ENCODE measurements at places on chromosomes 13 and 19. TPM values are rescaled to one million over a fixed set of nuclear protein-coding genes. Genes with fewer than 3 reads are reported as not detected.
A peak's percentile ranks its signal among the peaks of the same experiment; 100 is the strongest.

DNA sequence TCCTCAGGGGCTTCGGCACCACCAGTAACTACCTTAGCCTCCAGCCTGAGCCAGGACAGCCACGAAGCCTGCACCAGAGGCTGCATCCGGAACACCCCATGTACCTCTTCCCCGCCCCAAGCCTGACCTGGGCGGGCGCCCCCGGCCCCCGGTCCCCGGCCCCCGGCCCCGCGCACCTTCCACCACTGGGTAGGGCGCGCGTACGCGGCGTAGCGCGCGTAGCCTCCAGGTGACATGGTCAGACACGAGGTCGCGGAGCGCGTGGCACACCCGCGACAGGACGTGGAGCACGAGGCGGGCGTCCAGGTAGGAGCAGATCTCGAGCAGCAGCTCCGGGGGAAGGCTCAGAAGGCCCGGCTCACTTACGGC is 450 bp downstream of the FBXW9 start:
- H3K27me3 ChIP-seq: no peaks in the 10 kb centered on the region
- H3K4me1 ChIP-seq: peaks cover 6% of the 10 kb centered on the region
- H3K27ac ChIP-seq: peak overlapping the region; percentile 98
- H3K36me3 ChIP-seq: peaks cover 11% of the 10 kb centered on the region
- peak overlapping the region; percentile 89 for H3K4me3 ChIP-seq

- H3K27ac ChIP-seq: no peak overlapping the region
- H3K4me1 ChIP-seq: peaks cover 9% of the 10 kb centered on the region
- peaks cover 13% of the 10 kb centered on the region for H3K36me3 ChIP-seq
- H3K4me3 ChIP-seq: no peak overlapping the region
Observed at GRCh38 chr13:99217461-99218110, 16.9 kb downstream of the UBAC2 start.

DNA sequence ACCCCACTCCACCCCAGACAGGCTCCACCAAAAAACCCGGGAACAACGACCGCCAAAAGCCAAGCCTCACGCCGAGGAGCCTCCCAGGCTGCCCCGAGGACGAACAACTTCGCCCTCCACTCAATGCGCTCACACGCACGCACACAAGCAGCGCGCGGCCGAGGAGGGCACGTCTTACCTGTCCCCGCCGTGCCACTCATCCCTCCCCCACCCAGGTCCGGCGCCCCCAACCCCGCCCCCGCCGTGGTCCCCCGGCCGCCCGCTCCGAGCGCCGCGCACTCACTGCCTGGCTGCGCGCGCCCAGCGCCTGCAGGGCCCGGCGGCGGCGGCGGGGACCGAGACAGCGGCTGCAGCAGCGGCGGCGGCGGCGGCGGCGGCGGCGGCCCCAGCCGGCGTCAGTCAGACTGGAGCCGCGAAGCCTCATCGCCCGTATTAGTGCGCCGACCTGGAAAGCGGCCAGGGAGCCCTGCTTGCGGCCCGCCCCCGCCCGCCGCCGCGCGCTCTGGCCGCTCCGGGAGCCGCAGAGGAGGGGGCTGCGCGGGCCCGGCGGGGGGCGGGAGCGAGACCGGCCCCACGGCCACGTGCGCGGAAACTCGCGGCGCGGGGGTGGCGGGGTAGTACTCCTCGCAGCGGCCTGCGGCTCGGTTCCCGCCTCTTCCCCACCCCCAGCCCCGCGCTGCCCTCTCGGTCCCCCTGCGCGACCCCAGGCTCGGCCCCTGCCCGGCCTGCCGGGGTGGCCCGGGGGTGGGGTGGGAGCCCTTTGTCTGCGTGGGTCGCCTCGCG is at the start of gene SMAD9:
Gene SMAD9, minus strand, starts transcription at position 406 of the 783 bp plus-strand sequence. CDS start 40,549 bp downstream, outside the sequence.
- H3K27me3 ChIP-seq: no peaks in the 10 kb centered on the region
- no peaks in the 10 kb centered on the region for H3K36me3 ChIP-seq
- peak; percentile 90 for DNase-seq
- H3K27ac ChIP-seq: peak within 1 kb of the TSS; percentile 96

DNA sequence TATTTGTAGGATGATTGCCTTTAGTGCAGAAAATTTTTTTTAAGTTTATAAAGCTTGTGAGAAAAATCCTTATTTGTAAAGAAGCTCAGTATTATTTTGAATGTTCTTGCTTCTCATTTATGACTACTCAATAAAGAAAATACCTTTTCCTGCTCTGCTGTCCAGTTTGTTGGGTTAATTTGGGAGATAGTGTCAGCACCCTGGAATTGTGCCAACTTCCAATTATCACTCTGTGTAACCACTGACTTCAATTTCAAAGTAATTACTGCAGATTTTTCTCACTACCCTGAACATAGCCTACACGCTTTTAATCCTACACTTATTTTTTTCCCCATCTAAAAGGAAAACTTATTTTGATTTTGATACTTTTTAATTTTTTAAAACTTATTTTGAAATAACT is 93.1 kb downstream of the GGACT start:
- no peaks in the 10 kb centered on the region for H3K27me3 ChIP-seq
- DNase-seq: no peak
- H3K4me1 ChIP-seq: peaks cover 9% of the 10 kb centered on the region
- H3K27ac ChIP-seq: no peak overlapping the region
- H3K4me3 ChIP-seq: no peak overlapping the region

GRCh38 chr19:50178859-50179537 is 15.9 kb upstream of the IZUMO2 start:
- no peaks in the 10 kb centered on the region for H3K36me3 ChIP-seq
- no peaks in the 10 kb centered on the region for H3K4me1 ChIP-seq
- no peak overlapping the region for H3K27ac ChIP-seq
- H3K4me3 ChIP-seq: no peak overlapping the region
- H3K27me3 ChIP-seq: peaks cover 10% of the 10 kb centered on the region
- no peak for DNase-seq

DNA sequence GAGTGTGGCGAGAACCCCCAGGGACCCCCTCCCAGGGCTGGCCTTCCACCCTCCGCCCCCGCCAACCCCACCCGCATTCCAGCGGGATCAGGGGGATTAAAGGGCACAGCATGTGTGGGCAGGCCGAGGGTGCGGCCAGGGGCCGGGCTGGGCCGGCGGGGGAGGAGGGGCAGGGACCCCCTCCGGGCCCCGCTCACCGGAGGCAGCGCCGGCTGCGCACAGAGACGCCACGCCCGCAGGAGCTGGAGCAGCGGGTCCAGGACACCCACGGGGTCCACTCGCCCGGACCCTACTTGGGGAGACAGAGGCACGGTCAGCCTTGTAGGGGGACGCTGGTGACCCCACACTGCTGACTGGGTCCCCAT is 2.4 kb downstream of the ADAMTSL5 start:
- peaks cover 15% of the 10 kb centered on the region for H3K4me1 ChIP-seq
- no peaks in the 10 kb centered on the region for H3K36me3 ChIP-seq
- DNase-seq: no peak
- no peak overlapping the region for H3K4me3 ChIP-seq
- H3K27ac ChIP-seq: no peak overlapping the region

DNA sequence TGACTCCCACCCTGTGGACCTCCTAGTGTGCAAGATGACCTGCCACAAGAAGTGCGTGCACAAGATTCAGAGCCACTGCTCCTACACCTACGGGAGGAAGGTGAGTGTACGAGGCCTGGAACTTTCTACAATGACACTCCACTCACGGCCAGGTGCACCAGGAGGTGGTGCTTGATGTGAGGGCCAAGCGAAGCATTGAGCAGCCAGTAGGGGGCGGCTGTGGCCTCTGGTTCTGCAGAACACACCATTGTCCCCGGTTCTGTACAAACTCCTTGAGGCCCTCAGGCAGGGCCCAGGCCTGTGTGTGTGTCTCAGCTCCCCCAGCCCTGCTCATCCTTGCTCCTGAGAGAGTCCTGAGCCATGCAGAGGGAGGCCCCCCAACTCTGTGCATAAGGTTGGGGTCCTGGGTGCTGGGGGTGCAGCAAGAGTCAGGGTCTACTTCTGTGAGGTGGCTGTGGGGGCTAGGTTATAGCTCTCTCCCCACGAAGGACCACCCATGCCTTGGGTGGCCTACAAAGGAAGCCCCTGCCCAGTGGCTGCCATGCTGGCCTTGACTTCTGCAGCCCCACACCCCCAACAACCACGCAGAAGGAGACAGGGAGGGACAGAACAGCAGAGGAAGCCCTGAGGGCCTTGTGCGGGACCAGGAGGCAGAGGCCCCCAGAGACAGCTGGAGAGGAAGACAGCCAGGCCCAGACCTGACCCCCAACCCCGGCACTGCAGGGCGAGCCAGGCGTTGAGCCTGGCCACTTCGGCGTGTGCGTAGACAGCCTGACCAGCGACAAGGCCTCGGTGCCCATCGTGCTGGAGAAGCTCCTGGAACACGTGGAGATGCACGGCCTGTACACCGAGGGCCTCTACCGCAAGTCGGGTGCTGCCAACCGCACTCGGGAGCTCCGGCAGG is 9.7 kb upstream of the USE1 start:
- H3K27ac ChIP-seq: no peak overlapping the region
- peaks cover 41% of the 10 kb centered on the region for H3K36me3 ChIP-seq
- DNase-seq: no peak
- H3K4me3 ChIP-seq: no peak overlapping the region
- no peaks in the 10 kb centered on the region for H3K4me1 ChIP-seq

DNA sequence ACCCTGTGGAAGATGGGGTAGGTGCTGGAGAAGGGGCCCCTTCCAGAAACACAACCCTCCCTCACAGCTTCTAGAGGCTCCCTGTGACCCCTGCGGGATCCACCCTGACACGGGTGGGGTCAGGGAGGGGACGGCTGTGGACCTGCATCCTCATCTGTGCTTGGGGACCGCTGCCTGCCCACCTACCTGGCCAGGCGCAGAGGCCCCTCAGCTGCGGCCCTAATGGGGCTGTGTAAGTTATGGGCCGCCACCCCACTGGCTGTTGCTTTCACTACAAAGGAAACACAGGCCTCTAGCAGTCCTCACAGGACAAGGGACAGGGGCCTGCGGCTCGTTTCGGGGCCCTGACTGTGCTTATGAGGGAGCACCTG is 7.0 kb upstream of the CTXN1 start:
- no peaks in the 10 kb centered on the region for H3K27me3 ChIP-seq
- DNase-seq: no peak
- peaks cover 6% of the 10 kb centered on the region for H3K36me3 ChIP-seq
- no peak overlapping the region for H3K4me3 ChIP-seq
- peaks cover 17% of the 10 kb centered on the region for H3K4me1 ChIP-seq

DNA sequence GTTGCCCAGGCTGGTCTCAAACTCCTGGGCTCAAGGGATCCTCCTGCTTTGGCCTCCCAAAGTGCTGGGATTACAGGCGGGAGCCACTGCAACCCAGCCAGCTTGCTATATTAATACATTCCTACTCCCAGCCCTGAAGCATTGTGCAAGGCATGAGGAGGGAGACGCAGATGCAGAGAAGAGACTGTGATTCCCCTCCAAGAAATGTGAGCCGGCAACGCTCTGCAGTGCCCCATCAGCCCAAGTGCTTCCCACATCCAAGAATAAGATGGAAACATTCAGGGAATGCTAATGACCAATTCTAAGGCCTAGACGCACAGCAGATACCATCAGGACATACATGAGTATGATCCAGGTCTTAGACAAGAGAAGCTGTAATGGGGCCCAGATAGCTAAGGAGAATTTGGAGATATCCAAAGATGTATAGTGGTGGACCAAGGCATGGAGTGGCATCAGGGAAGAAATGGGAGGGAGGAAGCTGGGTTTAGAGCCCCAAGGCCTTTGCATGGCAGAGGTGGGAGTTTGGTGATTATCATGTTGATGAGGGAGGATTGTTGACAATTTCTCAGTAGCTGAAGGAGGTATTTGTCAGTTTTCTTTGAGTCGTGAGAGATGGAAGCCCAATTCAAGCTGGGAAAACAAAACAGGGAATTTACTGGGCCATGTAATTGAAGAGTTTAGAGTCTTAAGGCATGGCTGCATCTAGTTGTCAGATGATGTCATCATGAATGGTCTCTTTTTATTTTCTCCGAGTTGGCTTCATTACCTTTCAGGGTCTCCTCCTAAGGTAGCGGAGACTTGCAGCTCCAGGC is 2.9 kb downstream of the PPM1N start:
- H3K4me3 ChIP-seq: no peak overlapping the region
- H3K27me3 ChIP-seq: peaks cover 56% of the 10 kb centered on the region
- no peaks in the 10 kb centered on the region for H3K36me3 ChIP-seq
- no peak for DNase-seq
- peaks cover 16% of the 10 kb centered on the region for H3K4me1 ChIP-seq

DNA sequence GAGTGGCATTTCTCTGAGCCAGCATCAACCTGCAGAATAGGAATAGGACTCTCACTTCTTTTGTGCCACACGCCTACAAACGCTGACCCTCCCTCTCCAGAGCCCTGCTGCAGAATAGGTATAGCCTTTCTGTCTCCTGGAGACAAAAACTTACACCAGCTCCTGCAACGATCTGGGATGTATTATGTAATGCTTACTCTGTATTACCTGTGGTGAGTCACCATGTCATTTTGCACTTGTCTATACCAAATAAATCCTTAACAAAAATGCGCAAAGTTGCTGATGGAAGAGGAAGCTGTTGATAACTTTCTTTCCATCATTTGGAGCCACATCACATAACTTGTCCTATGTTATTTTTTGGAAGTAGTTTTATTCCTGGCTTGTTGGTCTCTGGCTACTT is 155.8 kb upstream of the FNDC3A start:
- no peak overlapping the region for H3K4me3 ChIP-seq
- no peak for DNase-seq
- H3K4me1 ChIP-seq: peaks cover 17% of the 10 kb centered on the region
- H3K36me3 ChIP-seq: no peaks in the 10 kb centered on the region

DNA sequence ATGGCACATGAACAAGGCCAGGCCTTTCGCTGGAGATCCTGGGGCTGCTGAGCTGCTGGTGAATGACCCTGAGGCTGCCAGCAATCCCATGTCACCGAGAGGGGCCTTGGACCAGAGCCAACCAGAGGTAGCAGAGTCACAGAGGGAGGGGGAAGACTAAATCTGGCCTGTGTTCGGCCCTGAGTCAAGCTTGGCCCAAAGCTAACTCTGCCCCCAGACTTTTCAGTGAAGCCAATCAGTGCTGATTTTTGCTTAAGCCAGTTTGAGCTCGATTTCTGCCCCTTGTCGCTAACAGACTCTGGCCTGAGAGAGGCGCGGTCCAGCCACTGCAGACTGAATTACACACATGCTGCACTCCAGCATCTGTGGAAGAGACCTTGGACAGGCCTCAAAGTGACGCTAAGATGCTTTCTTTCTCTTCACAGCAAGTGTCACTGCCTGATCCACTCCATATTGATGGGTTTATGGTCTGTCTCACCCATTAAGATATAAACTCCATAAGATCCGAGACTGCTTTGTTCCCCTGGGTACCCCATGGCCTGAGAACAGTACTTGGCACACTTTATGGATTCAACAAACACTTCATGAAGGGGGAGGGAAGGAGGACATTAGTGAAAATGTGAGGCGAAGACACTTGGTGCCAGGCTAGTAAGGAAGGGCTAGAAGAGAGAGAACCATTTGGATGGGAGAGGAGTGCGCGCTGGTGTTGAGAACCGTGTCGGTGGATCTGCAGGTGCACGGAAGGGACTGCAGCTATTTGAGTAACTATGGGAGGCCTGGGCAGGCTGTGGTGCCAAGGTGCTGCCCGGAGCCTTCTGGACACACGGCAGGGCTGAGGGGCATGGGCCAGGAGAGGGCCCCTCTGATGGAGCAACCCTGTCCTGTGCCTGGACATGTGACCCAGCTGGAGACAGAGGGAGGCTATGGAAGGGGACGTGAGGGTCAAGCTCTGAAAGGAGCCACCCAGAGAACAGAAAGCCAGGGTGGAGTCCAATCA is 17.6 kb downstream of the RANBP3 start:
- no peak for DNase-seq
- peaks cover 46% of the 10 kb centered on the region for H3K4me1 ChIP-seq
- H3K4me3 ChIP-seq: no peak overlapping the region
- H3K27ac ChIP-seq: peak overlapping the region; percentile 47
- H3K27me3 ChIP-seq: no peaks in the 10 kb centered on the region

ZNF888 gene
- 15.3 TPM for total RNA-seq

ATP4A gene
- total RNA-seq: 0.22 TPM
